ENCODE measurements at places on chromosomes 16 and 17.

DNA sequence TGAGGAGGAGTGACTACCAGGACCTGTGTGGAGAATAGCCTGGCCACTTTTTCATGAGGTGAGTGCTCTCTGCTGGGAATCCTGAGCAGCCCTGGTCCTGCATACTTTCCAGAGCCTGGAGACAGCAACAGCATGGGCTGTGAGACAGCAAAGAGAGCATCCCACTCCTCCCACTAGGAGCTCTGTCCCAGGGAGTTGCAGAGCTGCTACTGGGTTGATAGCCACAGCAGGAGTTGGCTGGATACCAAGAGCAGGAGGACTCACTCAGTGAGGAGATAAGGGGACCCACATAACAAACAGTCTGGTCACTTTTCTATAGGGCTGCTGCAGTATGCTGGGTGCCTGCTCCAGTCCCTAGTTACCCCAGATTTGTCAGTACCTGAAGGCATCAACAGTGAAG lies 439.3 kb upstream of the CDH8 start:
- DNase-seq = no peak

DNA sequence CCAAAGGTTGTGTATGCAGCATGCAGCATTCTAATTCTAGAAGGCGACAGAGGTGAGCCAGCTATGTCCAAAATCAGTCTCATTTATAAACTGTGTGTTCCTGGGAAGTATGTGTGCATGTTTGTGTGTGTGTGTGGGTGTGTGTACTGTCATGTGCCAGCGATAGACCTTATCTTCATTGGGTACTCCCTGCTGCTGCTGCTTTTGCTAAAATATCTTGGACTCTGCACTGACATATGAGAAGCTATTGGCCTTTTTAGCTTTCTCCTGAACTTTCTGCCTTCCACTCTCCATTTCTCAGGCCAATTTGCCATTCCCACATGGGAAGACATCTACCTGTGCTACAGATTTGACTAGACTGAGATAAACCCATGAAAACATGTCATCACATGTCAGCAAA lies 2.0 kb upstream of the LPO start:
- no peak for DNase-seq

DNA sequence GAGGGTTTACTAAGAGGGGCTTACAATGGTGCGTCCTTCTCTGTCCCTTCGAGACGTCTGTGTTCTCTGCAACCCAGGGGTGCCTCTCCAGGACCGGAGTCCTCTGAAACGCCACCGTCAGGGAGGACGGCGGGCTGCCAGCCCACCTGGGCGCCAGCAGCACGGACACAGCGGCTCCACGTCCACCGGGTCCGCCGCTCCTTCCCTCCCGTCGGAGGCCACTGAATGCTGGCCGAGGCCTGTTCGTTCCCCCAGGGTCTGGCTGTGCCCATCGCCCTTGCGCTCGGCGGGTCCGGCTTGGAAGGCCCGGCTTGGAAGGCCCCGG lies 403 bp downstream of the TEPSIN start:
- no peak for DNase-seq

DNA sequence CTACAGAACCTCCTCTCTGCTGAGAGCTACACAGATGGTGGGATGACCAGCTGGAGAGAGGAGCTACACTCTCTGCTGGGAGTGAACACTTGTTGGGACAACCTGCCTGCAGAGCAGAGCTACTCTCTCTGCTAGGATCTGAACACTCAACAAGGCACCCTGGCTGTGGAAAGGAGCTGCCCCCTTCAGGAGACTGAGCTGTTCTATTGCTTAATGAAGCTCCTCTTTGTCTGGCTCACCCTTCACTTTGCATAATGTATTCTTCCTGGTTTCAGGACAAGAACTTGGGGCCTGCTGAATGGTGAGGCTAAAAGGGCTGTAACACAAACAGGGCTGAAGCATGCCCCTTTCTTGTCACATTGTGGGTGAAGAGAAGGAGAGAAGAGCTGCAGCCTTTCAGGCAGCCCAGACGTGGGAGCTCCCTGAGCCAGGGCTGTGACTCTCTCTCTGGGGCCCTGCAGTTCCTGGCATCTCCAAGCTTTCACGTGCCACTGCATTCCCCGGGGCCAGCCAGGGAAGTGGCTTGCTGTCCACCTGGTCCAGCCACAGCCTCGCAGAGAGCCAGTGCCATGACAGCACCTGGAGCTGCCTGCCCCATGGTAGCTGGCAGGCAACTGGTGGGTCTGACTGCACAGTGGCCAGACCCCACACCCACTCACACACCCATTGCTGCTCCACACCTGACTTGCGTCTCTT lies 272.8 kb upstream of the KCNJ16 start:
- DNase-seq = no peak

DNA sequence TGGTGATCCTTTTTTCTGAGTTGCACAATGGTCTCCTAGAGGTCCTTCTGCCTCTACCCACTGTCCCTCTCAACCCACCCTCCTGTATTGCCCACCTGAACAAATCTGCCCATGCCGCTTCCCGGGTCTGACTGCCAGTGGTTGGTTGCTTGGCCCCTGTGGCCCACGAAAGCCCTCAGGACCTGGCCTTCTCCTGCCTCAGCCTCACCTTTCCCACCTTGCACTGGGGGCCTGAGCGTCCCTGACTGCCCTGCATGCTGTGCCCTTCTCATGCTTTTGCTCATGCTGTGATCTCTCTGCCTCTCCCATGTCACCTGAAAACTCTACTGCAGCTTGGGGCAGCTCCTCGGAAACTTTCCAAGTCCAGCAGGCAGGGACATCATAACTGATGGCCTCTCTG lies 13.8 kb upstream of the KDM6B start:
- no peak for DNase-seq

DNA sequence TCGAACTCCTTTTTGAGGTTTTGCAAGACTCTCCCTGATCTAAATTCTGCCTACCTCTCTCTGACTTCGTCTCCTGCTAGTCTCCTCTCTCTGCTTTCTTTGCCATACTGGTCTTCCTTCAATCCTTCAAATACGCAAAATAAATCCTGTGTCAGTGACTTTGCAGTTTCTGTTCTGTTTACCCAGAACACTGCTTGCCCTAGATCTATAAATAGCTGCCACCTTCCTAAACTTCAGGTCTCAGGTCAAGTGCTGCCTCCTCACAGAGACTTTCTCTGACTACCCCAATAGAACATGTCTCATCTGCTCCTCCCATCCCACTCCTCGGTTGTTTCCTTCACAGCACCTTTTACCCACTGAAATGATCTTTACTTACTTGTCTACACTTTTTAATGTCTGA lies 78.9 kb downstream of the TRIM37 start:
- DNase-seq = peak; percentile 47

DNA sequence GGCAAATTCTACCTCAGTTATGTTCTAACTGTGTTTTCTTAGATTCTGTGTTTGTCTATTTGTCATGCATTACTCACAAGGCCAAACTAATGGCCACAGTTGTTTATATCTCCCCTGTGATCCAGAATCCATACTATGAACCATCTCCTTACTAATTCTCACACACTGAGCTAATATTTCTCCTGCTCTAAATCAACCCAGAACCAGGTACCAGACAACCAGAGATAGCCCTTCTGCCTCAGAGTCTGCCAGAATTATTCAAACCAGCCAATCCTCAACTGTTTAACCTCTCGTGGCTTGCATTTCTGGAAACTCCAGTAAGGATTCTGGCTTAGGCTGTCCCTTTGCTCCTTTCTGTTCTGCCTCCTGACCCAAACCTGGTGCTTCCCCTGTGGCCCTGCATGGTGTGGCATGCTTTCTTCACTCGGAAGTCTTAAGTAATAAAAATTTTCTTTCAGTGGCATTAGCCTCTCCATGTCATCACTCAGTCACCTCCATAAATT lies 59.4 kb downstream of the EFCAB5 start:
- no peak for DNase-seq

DNA sequence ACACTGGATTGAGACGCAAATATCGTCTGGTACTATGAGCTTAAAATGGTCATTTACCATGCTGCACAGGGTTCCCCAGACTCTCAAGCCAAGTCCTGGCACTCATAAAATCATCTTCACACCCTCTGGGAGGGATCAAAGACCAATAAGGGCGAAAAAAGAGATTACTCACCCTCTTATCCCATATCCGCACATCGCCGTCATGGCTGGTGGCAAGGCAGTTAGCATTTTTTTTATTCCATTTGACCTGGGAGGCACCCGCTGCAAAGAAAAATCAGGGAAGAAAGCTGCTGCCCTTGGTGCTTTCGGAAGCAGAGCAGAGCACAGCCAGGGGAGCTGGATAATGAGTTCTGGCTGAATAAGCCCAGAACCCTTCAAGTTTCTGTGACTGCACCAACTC lies 42.4 kb downstream of the WDR59 start:
- DNase-seq = no peak

- no peak for DNase-seq
Measured at GRCh38 chr16:87921236-87921773, 15.0 kb downstream of the CA5A start.

DNA sequence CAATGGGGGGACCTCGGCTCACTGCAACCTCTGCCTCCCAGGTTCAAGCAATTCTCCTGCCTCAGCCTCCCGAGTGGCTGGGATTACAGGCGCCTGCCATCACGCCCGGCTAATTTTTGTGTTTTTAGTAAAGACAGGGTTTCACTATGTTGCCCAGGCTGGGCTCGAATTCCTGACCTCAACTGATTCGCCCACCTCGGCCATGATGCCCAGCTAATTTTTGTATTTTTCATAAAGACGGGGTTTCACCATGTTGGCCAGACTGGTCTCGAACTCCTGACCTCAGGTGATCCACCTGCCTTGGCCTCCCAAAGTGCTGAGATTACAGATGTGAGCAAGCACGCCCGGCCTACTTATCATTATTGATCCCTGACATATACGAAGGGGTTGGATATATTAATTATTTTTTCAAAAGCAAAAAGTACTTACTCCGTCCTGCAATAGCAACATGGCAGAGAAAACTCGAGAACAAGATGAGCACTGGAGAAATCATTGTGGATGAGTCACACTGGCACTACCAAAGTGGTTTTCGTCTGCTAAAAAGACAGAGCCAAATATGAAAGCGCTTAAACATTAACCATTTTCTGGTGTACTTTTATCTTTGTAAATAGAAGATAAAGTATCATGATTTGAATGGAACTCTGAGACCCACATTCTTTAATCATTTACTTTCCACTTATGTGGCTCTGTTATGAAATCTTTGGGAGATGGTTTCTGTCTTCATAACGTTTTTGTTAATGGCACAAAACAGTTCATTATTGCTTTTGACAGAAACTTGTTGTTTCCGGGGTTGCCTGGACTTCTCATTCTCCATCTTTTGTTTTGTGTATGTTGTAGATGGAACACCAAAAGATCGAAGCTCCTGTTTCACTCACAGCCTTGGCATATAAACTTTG lies at the start of gene APOH:
Gene APOH, minus strand, starts transcription at position 529 of the 896 bp plus-strand sequence. Its CDS starts 36 bp downstream, at position 493.
- no peak for DNase-seq

GRCh38 chr17:45050481-45051059 lies 862 bp downstream of the DCAKD start:
- no peak for DNase-seq

DNA sequence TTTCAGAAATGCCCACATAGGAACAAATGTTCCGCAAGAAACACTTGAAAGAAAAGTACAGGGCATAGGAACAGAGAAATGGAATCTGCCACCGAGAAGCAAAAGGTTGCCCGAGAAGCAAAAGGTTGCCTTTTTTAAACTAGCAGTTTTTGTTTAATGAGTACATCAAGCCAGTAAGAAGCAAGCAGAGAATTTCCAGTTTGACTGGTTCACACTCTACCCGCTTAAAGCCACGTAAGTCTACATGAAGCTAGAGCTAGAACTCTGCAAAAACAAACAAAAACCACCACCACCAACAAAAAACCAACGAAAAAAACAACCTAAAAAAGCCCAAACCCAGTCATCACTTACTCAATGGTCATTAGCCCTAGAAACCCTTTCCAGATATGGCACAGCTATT lies 144.3 kb downstream of the MAP2K6 start:
- DNase-seq = no peak

Measured in LNCaP clone FGC (cell line).